Right renal pelvis (tissue), 4 donors: ENCODE measurements at places on chromosomes 2 and 18. TPM values are rescaled to one million over a fixed set of nuclear protein-coding genes. Genes with fewer than 3 reads are reported as not detected.

GRCh38 chr2:226691255-226691654 is 108.4 kb downstream of the IRS1 start:
- DNase-seq: no peak

The SLC14A1 gene
- polyA plus RNA-seq: 4.7 TPM

DNA sequence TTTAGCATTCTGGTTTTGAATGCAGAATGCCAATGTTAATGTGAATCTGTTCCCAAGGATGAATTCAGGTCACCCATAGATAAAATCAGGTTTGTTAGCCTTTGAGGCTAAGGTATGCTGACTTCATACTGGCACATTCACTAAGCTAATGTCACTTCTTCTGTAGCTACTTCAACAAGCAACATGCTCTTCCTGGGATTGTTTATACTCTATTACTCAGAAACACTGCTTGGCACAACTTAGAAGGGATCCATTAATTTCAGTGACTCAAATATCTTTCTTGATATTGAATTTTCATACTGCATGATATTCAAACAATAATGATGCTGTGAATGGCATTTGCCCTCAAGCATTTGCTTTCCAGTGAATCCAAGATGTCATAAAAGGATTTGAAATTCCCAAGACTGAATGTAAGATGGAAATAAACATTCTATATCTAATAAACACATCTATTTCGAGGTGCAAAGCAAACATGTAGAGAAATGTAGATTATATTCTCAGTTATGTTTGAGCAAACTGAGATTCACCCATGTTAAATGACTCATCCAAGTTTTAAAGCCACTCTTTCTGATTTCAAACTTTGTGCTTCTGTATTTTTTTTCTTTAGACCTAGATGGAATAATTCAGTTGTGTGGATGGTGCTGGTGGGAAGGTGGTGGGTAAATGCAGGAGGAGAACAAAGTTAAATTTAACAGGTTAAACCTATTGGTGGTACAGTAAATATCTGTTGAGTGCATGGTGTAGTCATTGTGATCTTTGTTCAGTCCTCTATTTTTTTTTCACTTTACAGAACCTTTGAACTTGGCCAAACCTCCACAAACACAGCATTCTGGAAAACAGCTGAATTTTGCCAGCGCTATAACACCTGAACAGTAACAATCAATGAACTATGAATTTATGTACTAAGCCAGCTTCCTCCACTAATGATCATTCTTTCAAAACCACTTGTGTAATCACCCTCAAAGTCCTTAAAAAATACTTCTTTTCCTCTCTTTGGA is 162.1 kb upstream of the XIRP2 start:
- no peak for DNase-seq

The FBXO15 gene
- polyA plus RNA-seq: 5.5 TPM

DNA sequence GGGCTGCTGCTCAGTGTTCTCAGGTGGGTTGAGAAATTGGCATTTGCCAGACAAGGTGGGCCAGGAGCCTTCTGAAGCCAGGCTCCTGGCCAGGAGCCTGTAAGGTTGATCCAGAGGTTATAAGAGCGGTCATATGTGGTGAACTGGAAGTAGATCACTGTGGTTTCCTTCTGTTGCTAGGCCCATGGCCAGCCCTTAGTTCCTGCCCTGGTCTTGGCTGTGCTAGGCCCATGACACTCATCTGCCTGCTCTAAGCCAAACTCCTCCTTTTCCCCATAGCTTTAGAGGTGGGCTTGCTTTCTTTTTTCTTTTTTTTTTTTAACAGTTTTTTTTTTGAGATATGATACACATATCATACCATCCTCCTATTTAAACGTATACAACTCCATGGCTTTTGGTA is 5.0 kb upstream of the MGAT5 start:
- DNase-seq: no peak
